ENCODE measurements at places on chromosomes 1 and 21. TPM values are rescaled to one million over a fixed set of nuclear protein-coding genes. Genes with fewer than 3 reads are reported as not detected.

- H3K27me3 ChIP-seq, result no peaks in the 10 kb centered on the region
- no peak for DNase-seq
- no peak overlapping the region for H3K27ac ChIP-seq
- H3K36me3 ChIP-seq, result no peaks in the 10 kb centered on the region
Observed at GRCh38 chr21:15343066-15343465, 278.3 kb upstream of the NRIP1 start.

- H3K27ac ChIP-seq, result no peak overlapping the region
- H3K27me3 ChIP-seq, result no peaks in the 10 kb centered on the region
- H3K36me3 ChIP-seq, result no peaks in the 10 kb centered on the region
- DNase-seq, result no peak
- H3K4me3 ChIP-seq, result no peak overlapping the region
Observed at GRCh38 chr1:163747855-163748254, 426.1 kb downstream of the NUF2 start.

GRCh38 chr1:153976819-153977249, 640 bp downstream of the JTB start:
- no peak for DNase-seq
- H3K27me3 ChIP-seq, result no peaks in the 10 kb centered on the region
- peak overlapping the region; percentile 93 for H3K4me3 ChIP-seq
- H3K4me1 ChIP-seq, result peaks cover 6% of the 10 kb centered on the region
- H3K36me3 ChIP-seq, result peaks cover 17% of the 10 kb centered on the region

GRCh38 chr1:192879406-192879805, 70.6 kb downstream of the RGS2 start:
- H3K27ac ChIP-seq, result no peak overlapping the region
- H3K27me3 ChIP-seq, result no peaks in the 10 kb centered on the region
- no peak for DNase-seq

GRCh38 chr1:153933955-153934354, 11.2 kb upstream of the GATAD2B start:
- H3K36me3 ChIP-seq, result peaks cover 24% of the 10 kb centered on the region
- DNase-seq, result no peak
- H3K27me3 ChIP-seq, result no peaks in the 10 kb centered on the region

DNA sequence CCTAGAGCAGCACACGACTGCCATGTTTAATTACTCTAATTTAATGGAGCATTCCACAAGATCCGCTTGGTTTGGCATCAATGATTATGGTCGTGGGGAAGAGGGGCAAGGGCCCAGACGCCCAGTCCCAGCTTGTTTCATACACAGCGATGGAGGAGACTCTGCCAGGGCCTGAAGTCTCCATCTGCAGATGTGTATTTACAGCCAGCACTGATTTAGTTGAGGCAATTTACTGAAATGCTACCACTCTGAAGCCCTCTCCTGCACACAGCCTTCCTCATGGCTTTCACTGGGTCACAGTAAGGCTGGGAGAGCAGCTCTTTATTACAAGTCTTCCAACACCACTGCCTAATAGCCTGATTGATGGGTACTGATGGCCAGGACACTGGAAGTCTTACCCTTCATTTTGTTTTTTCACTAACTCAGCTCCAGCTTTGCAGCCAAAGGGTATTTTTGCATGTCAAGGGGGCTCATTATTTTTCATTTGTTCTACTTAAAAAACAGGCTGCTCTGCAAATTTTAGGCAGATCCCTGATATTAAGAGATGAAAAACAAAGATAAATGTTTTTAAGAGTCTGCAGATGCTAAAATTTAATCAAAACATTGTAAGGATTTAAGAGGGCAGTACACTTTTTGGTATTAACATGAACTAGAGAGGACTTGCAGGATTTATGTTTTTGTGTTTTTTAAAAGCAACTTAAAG, 236.3 kb downstream of the SIPA1L2 start:
- no peak overlapping the region for H3K27ac ChIP-seq
- no peaks in the 10 kb centered on the region for H3K36me3 ChIP-seq
- H3K4me1 ChIP-seq, result no peaks in the 10 kb centered on the region
- DNase-seq, result no peak

The CBR3 gene
- total RNA-seq, result 13.4 TPM

The STMN1 gene
- 46.2 TPM for total RNA-seq

The OR10K2 gene
- not detected for total RNA-seq

The F3 gene
- total RNA-seq, result 50.8 TPM

DNA sequence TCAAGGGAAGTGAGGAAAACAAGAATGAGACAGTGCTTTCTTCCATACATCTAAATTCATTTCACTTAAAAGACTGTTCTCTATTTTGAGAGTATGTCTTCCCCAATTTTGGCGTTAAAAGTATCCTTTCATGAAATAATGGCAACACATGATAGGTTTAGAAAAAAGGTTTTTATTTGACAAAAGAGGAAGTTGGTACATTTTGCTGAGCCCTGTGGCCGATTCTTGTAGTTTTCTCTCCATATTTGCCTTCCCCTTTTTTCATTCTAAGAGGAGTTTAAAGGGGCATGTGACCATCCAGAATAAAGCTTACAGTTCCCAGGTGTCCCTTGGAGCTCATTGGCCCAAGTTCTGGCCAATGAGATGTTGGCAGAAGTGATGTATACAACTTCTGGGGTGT, 140.4 kb upstream of the KCNE2 start:
- DNase-seq, result no peak
- no peaks in the 10 kb centered on the region for H3K36me3 ChIP-seq
- no peak overlapping the region for H3K27ac ChIP-seq
- H3K4me3 ChIP-seq, result no peak overlapping the region
- no peaks in the 10 kb centered on the region for H3K27me3 ChIP-seq

The MLLT11 gene
- 2.8 TPM for total RNA-seq

GRCh38 chr1:8371372-8371991, 53.6 kb downstream of the SLC45A1 start:
- no peak overlapping the region for H3K27ac ChIP-seq
- H3K27me3 ChIP-seq, result no peaks in the 10 kb centered on the region
- peak; percentile 43 for DNase-seq
- peaks cover 38% of the 10 kb centered on the region for H3K4me1 ChIP-seq
- no peak overlapping the region for H3K4me3 ChIP-seq

The GNPAT gene
- total RNA-seq, result 60.4 TPM

The PTPRC gene
- under 0.01 TPM for total RNA-seq

DNA sequence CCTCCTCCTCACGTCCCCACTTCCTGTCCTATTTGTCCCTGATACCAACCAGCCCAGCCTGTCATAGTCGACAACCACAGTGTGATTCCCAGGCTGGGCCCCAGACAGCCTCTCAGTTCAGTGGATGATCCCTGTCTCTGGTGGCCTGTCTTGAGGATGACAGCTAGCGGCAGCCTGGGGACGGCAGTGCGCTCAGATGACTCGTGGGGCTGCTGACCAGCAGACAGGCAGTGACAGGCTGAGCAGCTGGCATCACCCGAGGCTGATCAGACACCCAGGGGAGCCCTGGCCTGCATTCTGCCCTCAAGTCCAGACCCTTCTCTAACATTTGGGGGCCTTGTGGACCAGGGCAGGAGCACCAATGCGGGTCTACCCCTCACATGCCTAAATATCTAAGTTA, 21.0 kb downstream of the NKAIN1 start:
- H3K4me1 ChIP-seq, result no peaks in the 10 kb centered on the region
- DNase-seq, result no peak
- H3K27me3 ChIP-seq, result peaks cover 2% of the 10 kb centered on the region
- no peak overlapping the region for H3K27ac ChIP-seq

The SLC44A3 gene
- total RNA-seq, result 9.7 TPM

DNA sequence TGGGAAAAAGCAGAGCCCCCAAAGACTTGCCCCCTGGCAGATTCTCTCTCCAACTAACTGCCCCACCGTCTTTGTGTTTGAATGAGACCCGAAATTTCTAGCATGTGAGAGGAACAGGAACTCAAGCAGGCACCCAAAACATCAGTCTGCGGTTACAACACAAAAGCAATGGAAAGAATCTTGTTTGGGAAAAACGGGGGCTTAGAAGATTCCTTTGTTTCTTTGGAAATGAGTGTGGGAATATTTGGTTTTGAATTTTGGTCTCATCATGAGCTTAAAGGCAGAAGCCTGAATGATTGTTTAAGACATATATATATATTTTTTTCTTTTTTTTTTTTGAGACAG, 188.9 kb upstream of the TMEM51 start:
- no peak overlapping the region for H3K27ac ChIP-seq
- peaks cover 3% of the 10 kb centered on the region for H3K36me3 ChIP-seq
- no peaks in the 10 kb centered on the region for H3K27me3 ChIP-seq
- peaks cover 14% of the 10 kb centered on the region for H3K4me1 ChIP-seq
- no peak overlapping the region for H3K4me3 ChIP-seq

DNA sequence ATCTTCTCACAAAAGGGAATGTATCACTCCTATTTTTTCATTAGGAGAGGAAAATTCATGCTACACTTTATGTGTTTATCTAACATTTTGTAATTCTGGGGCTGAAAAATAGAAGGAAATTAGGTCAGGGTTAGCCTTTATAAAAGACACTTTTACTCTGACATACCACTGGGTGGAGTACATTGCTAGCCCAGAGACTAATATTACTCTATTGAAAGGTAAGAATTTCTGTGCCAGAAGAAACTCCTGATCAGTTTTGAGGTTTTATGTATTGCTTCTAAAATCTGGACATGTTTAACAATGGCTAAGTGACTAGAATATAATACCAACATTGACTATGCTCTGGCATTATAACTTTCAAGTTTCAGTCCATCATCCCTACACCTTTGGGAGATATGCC, 724.6 kb downstream of the USP25 start:
- no peaks in the 10 kb centered on the region for H3K4me1 ChIP-seq
- H3K4me3 ChIP-seq, result no peak overlapping the region
- H3K27me3 ChIP-seq, result no peaks in the 10 kb centered on the region
- no peak overlapping the region for H3K27ac ChIP-seq
- peak; percentile 16 for DNase-seq

The MSH4 gene
- 0.66 TPM for total RNA-seq

The S100A11 gene
- 21.3 TPM for total RNA-seq

GRCh38 chr1:37682334-37682987, 9.9 kb upstream of the CDCA8 start:
- no peaks in the 10 kb centered on the region for H3K27me3 ChIP-seq
- H3K36me3 ChIP-seq, result peaks cover 12% of the 10 kb centered on the region
- no peak overlapping the region for H3K27ac ChIP-seq
- DNase-seq, result peak; percentile 72
- H3K4me3 ChIP-seq, result no peak overlapping the region

- no peaks in the 10 kb centered on the region for H3K4me1 ChIP-seq
- no peak overlapping the region for H3K4me3 ChIP-seq
- DNase-seq, result no peak
- no peaks in the 10 kb centered on the region for H3K27me3 ChIP-seq
Observed at GRCh38 chr1:213394837-213395236, 343.8 kb downstream of the RPS6KC1 start.

DNA sequence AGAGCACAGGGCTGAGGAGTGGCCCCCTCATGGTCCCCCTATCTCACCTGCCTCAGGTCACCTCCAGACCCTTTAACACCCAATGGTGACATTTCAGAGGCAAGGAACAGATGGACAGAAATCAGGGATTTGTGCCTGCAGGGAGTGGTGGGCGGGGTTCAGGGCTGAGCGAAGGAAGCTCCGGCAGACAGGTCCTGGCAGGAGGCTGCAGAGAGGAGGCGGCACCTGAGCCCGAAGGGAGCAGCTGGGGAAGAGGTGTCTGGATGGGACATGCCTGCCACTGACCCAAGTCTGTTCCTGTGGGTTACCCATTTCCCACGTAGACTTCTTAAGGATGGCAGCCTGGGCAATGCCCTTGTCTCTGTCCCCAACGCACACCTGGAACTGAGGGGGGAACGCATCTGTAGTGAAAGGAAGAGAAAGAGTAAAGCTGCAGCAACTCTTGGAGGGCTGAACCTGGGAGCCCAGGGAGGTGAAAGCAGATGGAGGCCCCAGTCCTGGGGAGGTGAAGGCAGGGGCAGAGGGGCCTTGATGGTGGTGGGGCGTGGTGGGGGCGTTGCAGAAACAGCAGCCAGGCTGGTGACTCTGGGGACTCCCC, 61.6 kb upstream of the ADARB1 start:
- no peaks in the 10 kb centered on the region for H3K27me3 ChIP-seq
- DNase-seq, result no peak
- H3K27ac ChIP-seq, result peak overlapping the region; percentile 46
- H3K36me3 ChIP-seq, result no peaks in the 10 kb centered on the region

DNA sequence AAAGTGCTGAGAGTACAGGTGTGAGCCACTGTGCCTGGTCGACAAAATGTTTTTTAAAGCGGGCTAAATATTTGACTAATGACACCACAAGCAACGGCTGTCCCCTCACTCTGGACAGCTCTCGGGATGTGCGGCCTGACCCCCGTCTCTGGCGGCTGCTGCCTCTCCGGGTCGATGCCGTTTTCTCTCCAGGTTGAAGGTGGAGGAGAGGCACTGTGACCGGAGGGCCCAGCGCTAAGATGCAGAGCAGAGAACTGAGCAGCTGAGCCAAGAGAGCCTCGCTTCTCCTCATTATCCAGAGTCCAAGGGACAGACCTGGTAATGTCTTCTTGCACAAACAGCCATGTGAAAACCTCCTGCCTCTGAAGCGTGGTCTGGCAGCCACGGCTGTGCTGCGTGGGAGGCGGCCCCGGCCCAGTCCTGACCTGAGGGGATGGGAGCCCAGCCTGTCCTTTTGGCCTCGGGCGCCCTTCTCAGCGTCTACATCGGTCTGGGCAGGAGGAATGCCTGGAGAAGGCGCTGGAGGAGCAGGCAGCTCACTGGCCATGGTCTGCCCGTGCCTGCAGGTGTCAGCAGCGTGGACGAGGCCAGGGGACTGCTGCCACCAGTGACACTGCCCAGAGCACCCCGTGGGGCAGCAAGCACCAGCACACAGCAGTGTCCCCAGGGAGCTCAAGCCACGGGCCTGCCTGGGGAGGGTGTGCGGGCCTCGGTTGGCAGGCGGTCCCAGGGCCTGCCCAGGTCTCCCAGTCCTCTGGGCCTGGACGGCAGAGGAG, 10.3 kb downstream of the MORN1 start:
- no peaks in the 10 kb centered on the region for H3K27me3 ChIP-seq
- no peak overlapping the region for H3K27ac ChIP-seq
- H3K4me1 ChIP-seq, result no peaks in the 10 kb centered on the region
- no peak for DNase-seq

DNA sequence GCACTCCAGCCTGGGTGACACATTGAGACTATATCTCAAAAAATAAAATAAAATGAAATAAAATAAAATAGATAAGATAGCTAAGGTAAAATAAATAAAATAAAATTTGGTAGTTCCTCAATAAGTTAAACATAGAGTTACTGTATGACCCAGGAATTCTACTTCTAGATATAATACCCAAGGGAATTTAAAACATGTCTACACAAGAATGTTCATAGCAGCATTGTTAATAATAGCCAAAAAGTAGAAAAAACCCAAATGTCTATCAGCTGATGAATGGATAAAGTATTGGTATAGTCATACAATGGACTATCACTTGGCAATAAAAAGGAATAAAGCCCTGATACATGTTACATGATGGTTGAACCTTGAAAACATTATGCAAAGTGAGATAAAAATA, 47.8 kb downstream of the CEP350 start:
- DNase-seq, result peak; percentile 14
- H3K4me1 ChIP-seq, result no peaks in the 10 kb centered on the region
- H3K36me3 ChIP-seq, result no peaks in the 10 kb centered on the region
- no peak overlapping the region for H3K27ac ChIP-seq
- H3K4me3 ChIP-seq, result no peak overlapping the region

GRCh38 chr1:98914547-98914946, 90.1 kb downstream of the PLPPR5 start:
- H3K27me3 ChIP-seq, result no peaks in the 10 kb centered on the region
- H3K4me1 ChIP-seq, result no peaks in the 10 kb centered on the region
- no peak overlapping the region for H3K27ac ChIP-seq
- H3K36me3 ChIP-seq, result no peaks in the 10 kb centered on the region
- no peak for DNase-seq
- no peak overlapping the region for H3K4me3 ChIP-seq

GRCh38 chr1:1359664-1360468, 1.5 kb upstream of the MXRA8 start:
- peak overlapping the region; percentile 96 for H3K27ac ChIP-seq
- H3K4me3 ChIP-seq, result no peak overlapping the region
- DNase-seq, result peak; percentile 86
- peaks cover 32% of the 10 kb centered on the region for H3K4me1 ChIP-seq
- H3K27me3 ChIP-seq, result no peaks in the 10 kb centered on the region
- H3K36me3 ChIP-seq, result peaks cover under 1% of the 10 kb centered on the region

Measured in fibroblast of lung (primary cell).